ENCODE measurements at places on chromosomes 12 and 14.

- DNase-seq, result peak; percentile 90
These were observed 14.1 kb upstream of the AMN1 start for GRCh38 chr12:31742891-31743290.

DNA sequence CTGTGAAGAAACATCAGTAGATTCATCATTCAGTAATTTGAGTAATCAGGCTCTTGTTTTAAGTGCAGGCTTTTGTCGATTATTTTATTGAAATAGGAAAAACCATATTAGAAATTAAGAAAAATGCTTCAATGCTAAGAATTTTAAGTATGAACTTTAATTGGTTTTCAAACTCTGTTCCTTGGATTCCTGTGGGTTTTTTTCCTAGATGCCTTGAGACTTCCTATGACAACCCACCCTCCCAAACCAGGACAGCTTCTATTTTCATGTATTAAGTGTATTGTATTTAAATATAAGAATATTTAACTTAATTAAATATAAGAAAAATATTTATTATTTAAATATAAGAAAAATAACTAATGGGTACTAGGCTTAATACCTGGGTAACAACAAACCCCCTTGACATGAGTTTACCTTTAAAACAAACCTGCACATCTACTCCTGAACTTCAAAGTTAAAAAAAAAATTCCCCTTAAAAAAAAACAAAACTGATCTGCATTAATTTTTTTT is 3.0 kb downstream of the ARHGAP5 start:
- DNase-seq, result no peak

DNA sequence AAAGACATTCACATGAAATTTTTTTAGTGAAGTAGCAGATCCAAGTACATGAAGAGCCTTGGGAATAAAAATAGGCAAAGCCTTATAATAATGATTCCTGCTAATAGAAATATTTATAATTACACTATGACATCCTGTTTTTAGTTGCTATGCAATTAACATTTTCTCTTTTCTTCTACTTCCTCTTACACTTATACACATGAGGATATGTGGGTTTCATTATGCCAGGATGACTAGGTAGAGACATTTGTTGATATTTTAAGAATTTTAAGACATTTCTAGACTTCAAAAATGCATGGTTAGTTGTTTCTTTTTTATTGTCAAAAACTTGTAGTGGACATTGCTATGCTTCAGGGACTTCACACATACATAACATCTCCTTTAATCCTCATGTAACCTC is 326.8 kb downstream of the SYT1 start:
- DNase-seq, result no peak

GRCh38 chr12:59046763-59047534 is 126.6 kb upstream of the LRIG3 start:
- no peak for DNase-seq

Measured in RPMI8226 (cell line).